Liver (tissue), 10 donors: ENCODE measurements at places on chromosomes 16 and 17.
A peak's percentile ranks its signal among the peaks of the same experiment; 100 is the strongest.

- DNase-seq: no peak
These were observed 34.8 kb upstream of the ERN1 start for GRCh38 chr17:64164596-64165285.

- DNase-seq: peak; percentile 50
These were observed 25.9 kb downstream of the AP2B1 start for GRCh38 chr17:35612924-35613521.

- no peak for DNase-seq
These were observed 1.3 kb upstream of the ACTG1 start for GRCh38 chr17:81513753-81514488.

DNA sequence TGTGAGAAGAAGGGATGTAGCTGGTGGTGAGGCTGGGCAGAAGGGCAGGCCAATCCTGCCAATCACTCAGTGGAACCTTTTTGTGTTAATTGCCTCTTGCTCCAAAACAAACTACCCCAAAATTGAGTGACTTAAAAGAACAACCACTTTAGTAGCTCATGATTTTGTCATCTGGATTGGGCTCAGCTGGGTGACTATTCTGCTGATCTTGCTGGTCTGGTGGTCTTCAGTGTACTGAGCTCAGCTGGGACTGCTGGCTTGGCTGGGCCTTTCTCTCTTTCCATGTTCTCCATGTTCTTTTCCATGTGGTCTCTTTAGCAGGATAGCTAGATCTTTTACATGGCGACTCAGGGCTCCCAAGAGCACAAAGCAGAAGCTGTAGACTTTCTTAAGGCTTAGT, 37.7 kb upstream of the SDK2 start:
- no peak for DNase-seq

- no peak for DNase-seq
These were observed 203.7 kb upstream of the COX10 start for GRCh38 chr17:13865650-13866049.

GRCh38 chr16:8630255-8630953, 8.9 kb downstream of the METTL22 start:
- DNase-seq: no peak

- peak; percentile 24 for DNase-seq
These were observed 69.4 kb downstream of the CCDC182 start for GRCh38 chr17:57675427-57676387.
